ENCODE measurements at places on chromosomes 2 and 18.

- DNase-seq: no peak
These were observed 4.0 kb downstream of the REV1 start for GRCh38 chr2:99485824-99486223.

GRCh38 chr2:160299540-160299939 is 99.5 kb upstream of the ITGB6 start:
- no peak for DNase-seq

DNA sequence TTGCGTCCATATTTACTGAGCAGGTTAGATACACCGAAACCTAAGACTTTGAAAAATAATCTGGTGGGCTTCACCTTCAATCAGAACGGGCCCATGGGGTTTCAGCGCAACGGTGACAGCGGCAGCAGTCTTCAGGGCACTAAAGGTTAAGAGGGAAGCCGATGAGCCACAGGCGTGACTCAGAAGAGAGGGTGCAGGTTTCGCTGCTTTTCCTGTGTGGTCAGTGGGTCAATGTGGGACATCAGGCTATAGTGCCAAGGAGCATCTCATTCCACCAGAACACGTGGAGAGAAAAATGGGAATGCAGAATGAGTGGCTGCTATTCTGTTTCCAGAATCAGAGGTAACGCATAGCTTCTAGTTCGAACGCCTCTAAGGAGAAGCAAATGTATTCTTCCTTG is 8.9 kb downstream of the PTGR3 start:
- no peak for DNase-seq

GRCh38 chr2:62192811-62193210 is 3.1 kb upstream of the B3GNT2 start:
- no peak for DNase-seq

DNA sequence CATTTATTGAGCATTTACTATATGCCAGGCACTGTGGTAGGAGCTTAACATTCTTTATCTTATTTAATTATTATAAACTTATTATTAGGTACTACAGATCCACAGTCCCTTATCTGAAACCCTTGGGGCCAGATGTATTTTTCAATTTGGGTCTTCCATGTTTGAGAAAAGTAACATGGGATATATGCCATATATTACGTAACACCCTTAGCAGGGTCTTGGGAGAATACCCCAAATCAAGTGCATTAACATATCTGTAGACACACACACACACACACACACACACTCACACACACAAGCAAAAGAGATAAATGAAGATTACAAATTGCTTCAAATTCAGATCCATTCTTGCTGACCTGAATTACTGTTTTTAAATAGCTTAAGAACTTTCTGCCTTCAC is 13.7 kb downstream of the NTSR2 start:
- no peak for DNase-seq

GRCh38 chr2:8500124-8501054 is 181.5 kb upstream of the ID2 start:
- no peak for DNase-seq

- DNase-seq: no peak
These were observed 24.6 kb upstream of the SPOPL start for GRCh38 chr2:138476940-138477339.

GRCh38 chr2:22282220-22282619 is 1102.8 kb upstream of the KLHL29 start:
- no peak for DNase-seq

GRCh38 chr2:213016166-213016983 is 135.0 kb downstream of the IKZF2 start:
- DNase-seq: no peak

- no peak for DNase-seq
These were observed 95.7 kb downstream of the TEX51 start for GRCh38 chr2:126994340-126994777.

DNA sequence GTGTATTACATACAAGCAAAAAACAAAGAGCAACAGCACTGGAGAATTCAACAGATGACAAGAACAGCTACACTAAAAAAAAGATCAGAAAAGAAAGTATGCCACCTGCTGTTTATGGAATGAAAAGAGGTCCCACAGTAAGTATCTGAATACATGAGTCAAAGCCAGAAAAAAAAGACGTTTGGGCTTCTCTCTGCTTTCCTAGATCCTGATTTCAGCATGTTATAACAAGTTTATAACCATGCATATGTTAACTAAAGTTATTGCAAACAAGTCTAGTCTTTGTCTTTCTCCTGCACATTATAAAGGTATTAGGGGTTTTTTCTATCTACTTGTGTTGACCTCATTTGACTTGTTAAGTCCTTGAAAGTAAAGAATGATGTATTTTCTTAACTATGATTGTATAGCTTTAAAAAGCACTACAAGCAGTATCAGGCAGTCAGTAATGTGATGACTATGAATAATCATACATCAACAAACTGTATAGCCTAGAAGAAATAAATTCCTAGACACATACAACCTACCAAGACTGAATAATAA is 108.5 kb upstream of the COL5A2 start:
- DNase-seq: no peak

Measured in cortex of kidney (tissue), 1 donor.